NCI-H1092 (cell line): ENCODE measurements at places on chromosomes 7 and 10.

DNA sequence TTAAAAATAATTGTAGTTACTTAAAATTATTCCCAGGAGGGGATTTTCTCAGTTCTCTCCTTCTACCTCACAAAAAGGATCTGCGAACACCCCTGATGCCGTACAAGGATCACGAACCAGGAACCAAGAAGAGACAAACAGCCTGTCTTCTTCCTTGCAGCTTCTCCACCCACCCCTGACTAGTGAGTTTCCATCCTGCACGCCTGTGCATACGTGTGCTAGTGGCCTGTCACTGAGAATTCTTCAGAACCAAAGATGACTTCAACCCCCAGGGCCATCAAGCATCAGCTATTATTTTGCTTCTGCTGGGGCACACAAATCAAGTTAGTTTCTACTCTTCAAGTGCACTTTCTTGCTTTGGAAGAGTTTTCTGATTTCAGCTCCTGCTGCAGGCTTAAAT, 175.5 kb upstream of the KLF6 start:
- DNase-seq: no peak

GRCh38 chr7:11130012-11130411, 156.3 kb downstream of the PHF14 start:
- DNase-seq: no peak

DNA sequence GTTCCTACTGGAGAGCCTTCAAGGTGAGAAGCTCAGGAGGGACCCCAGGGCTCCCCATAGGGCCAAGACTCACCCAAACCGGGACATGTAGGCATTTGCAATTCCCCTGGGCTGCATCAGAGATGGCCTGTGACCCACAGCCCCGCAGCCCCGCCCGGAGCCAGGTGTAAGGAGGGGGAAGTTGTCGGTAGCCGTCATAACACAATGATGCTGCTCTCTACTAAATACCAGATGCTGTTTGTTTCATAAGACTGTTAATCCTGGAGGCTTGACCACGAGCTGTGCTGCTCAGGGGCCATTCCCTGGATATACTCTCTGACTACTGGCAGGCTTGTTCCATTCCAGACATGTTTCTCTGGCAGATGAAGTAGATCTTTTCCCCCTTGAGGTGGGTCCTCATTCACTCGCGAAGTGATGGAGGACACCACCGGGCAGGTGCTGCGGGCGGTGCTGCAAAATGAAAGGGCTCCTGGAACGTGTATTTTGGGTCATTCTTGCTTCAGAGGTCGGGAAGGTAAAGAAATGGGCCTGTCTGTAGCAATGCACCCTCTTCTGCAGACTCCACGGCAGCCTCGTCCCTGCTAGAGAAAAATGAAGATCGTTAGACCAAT, 61.1 kb downstream of the MKI67 start:
- DNase-seq: no peak

GRCh38 chr10:100041306-100042002, 31.7 kb upstream of the DNMBP start:
- DNase-seq: no peak

DNA sequence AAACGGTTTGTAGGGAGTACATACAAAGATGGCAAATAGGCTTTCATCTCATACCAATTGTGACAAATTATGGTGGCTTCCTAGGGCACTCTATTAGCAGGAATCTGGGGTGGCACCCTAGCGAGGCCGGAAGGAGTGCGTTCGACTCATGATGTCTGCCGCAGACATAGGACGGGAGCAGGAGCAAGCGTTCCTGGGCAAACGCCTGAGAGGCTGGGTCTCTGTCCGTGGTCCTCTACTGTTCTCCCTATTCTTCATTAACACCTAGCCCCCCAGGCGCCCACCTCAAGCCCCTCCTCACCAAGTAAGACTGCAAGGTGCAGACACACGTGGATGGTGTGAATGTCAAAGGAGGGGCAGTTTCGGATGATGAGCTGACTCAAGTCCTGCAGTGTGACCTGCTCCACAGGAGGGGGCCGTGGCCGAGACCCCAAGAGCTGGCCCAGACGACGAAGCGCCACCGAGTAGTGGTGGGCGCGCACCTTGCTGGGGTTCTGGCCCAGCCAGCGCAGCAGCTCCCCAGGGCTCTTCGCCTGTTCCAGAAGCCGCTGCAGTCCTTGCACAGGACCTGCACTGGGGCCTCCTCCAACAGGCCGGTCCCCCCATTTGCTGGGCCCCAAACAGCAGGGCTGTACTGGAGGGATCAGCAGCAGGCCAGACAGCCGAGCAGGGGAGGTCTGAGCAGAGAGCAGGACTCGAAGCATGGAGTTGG, 1.3 kb downstream of the FASTK start:
- DNase-seq: no peak
